ENCODE measurements at places on chromosomes 11 and 22. TPM values are rescaled to one million over a fixed set of nuclear protein-coding genes. Genes with fewer than 3 reads are reported as not detected.

KRTAP5-2 gene
- total RNA-seq, result not detected

NXPE4 gene
- not detected for total RNA-seq

APOA4 gene
- total RNA-seq, result not detected

DBX1 gene
- not detected for total RNA-seq

CCDC90B gene
- total RNA-seq, result 38.6 TPM

OR6T1 gene
- total RNA-seq, result not detected

NFAM1 gene
- total RNA-seq, result 5.3 TPM

MS4A13 gene
- total RNA-seq, result not detected

PGM2L1 gene
- 13.5 TPM for total RNA-seq

MPZL2 gene
- total RNA-seq, result 52.7 TPM

A4GALT gene
- total RNA-seq, result 72.3 TPM

TNNI2 gene
- total RNA-seq, result 2.2 TPM

OR10A2 gene
- total RNA-seq, result not detected

DNA sequence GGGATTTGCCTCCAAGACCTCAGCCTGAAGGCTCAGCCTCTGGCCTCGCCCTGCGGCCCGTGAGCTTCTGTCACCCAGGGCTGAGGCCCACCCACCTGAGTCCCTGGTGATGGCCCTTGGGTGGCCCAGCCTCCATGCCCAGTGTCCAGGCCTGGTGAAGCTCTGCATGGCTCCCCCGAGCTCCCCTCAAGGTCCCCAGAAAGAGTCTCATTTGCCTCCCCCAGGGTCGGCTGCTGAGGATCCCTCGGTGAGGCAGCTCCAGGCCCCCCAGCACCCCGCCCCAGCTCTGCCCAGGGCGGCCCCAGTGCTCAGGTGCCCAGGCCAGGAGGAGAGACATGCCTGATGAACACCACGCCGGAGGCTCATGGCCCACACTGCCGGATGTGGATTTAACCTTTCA, 2.1 kb upstream of the TH start:
- H3K4me3 ChIP-seq, result no peak overlapping the region
- no peak overlapping the region for H3K27ac ChIP-seq
- H3K27me3 ChIP-seq, result no peaks in the 10 kb centered on the region
- H3K4me1 ChIP-seq, result no peaks in the 10 kb centered on the region
- H3K36me3 ChIP-seq, result no peaks in the 10 kb centered on the region

GRCh38 chr11:72863091-72863490, 48.9 kb downstream of the ATG16L2 start:
- DNase-seq, result no peak
- H3K27me3 ChIP-seq, result no peaks in the 10 kb centered on the region
- no peaks in the 10 kb centered on the region for H3K4me1 ChIP-seq
- H3K36me3 ChIP-seq, result no peaks in the 10 kb centered on the region
- no peak overlapping the region for H3K4me3 ChIP-seq

GRCh38 chr22:29205252-29205593, 473 bp upstream of the EMID1 start:
- H3K27ac ChIP-seq, result no peak overlapping the region
- H3K27me3 ChIP-seq, result no peaks in the 10 kb centered on the region
- DNase-seq, result no peak

DNA sequence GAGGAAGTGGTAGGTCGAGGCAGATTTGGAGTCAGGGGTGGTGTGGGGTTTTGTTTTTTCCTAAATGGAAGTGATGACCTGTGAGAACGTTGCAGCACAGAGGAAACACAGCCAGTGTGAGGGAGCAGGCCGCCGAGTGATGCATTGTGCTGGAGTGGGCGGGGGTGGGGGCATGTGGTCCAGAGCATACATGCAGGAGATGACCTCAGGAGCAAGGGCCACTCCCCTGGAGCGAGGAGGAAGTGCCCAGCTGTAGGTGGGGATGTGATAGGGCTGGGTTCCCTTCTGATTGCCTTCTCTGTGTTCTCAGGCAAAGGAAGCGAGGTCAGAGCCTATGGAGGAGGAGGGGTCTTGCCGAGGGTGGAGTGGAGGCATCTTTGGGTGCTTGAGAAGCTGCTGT, 81.4 kb downstream of the PPP6R3 start:
- H3K4me3 ChIP-seq, result no peak overlapping the region
- no peak for DNase-seq
- H3K27ac ChIP-seq, result no peak overlapping the region
- no peaks in the 10 kb centered on the region for H3K27me3 ChIP-seq
- no peaks in the 10 kb centered on the region for H3K4me1 ChIP-seq
- H3K36me3 ChIP-seq, result no peaks in the 10 kb centered on the region

GRCh38 chr11:11992257-11993212, 15.9 kb downstream of the DKK3 start:
- H3K36me3 ChIP-seq, result peaks cover 2% of the 10 kb centered on the region
- no peak for DNase-seq
- no peak overlapping the region for H3K27ac ChIP-seq
- H3K27me3 ChIP-seq, result no peaks in the 10 kb centered on the region

GRCh38 chr22:44916281-44917231, 93.2 kb downstream of the PHF21B start:
- no peaks in the 10 kb centered on the region for H3K4me1 ChIP-seq
- no peak for DNase-seq
- no peaks in the 10 kb centered on the region for H3K27me3 ChIP-seq
- H3K27ac ChIP-seq, result no peak overlapping the region
- no peak overlapping the region for H3K4me3 ChIP-seq

- H3K4me1 ChIP-seq, result no peaks in the 10 kb centered on the region
- peak; percentile 23 for DNase-seq
- H3K4me3 ChIP-seq, result no peak overlapping the region
- no peak overlapping the region for H3K27ac ChIP-seq
- H3K27me3 ChIP-seq, result no peaks in the 10 kb centered on the region
Measured at GRCh38 chr11:119350302-119350701, 3.8 kb upstream of the MFRP start.

GRCh38 chr11:23509023-23509422, 648.7 kb upstream of the CCDC179 start:
- no peaks in the 10 kb centered on the region for H3K4me1 ChIP-seq
- no peaks in the 10 kb centered on the region for H3K36me3 ChIP-seq
- H3K27ac ChIP-seq, result no peak overlapping the region
- no peaks in the 10 kb centered on the region for H3K27me3 ChIP-seq
- no peak overlapping the region for H3K4me3 ChIP-seq

- H3K4me3 ChIP-seq, result no peak overlapping the region
- DNase-seq, result no peak
- H3K27me3 ChIP-seq, result no peaks in the 10 kb centered on the region
Measured at GRCh38 chr22:18091478-18091877, 13.7 kb downstream of the PEX26 start.

- H3K4me3 ChIP-seq, result no peak overlapping the region
- no peak overlapping the region for H3K27ac ChIP-seq
- H3K27me3 ChIP-seq, result no peaks in the 10 kb centered on the region
- no peak for DNase-seq
Measured at GRCh38 chr11:103436131-103436770, 327.0 kb downstream of the DYNC2H1 start.

GRCh38 chr11:102564110-102564509, 33.6 kb upstream of the MMP7 start:
- H3K4me1 ChIP-seq, result no peaks in the 10 kb centered on the region
- no peaks in the 10 kb centered on the region for H3K36me3 ChIP-seq
- H3K27ac ChIP-seq, result no peak overlapping the region
- no peaks in the 10 kb centered on the region for H3K27me3 ChIP-seq
- DNase-seq, result no peak

DNA sequence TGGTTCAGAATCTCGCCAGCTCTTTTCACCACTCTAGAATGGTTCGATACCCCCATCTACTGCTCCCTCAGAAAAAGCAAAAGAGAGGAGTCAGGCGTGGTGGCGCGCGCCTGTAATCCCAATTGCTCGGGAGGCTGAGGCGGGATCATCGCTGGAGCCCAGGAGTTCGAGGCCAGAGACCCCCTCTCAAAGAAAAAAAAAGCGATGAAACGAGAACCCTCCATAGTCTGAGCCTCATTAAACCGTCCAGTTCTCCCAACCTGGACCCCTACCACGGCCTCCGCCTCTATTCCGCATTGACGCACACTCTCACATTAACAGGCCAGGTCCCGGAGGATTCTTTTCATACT, 439 bp downstream of the SPA17 start:
- H3K27me3 ChIP-seq, result no peaks in the 10 kb centered on the region
- peak overlapping the region; percentile 65 for H3K4me3 ChIP-seq
- peak overlapping the region; percentile 84 for H3K27ac ChIP-seq
- no peaks in the 10 kb centered on the region for H3K4me1 ChIP-seq
- H3K36me3 ChIP-seq, result no peaks in the 10 kb centered on the region
- DNase-seq, result no peak

GRCh38 chr22:30424534-30425326, 838 bp upstream of the MTFP1 start:
- no peak for DNase-seq
- H3K27ac ChIP-seq, result no peak overlapping the region
- H3K4me3 ChIP-seq, result peak overlapping the region; percentile 19
- no peaks in the 10 kb centered on the region for H3K4me1 ChIP-seq
- no peaks in the 10 kb centered on the region for H3K36me3 ChIP-seq

GRCh38 chr11:70033711-70034070, 44.4 kb upstream of the ANO1 start:
- H3K36me3 ChIP-seq, result peaks cover 2% of the 10 kb centered on the region
- H3K4me3 ChIP-seq, result no peak overlapping the region
- DNase-seq, result no peak
- no peak overlapping the region for H3K27ac ChIP-seq
- H3K27me3 ChIP-seq, result no peaks in the 10 kb centered on the region
- H3K4me1 ChIP-seq, result no peaks in the 10 kb centered on the region

- no peaks in the 10 kb centered on the region for H3K27me3 ChIP-seq
- no peak overlapping the region for H3K4me3 ChIP-seq
- no peaks in the 10 kb centered on the region for H3K4me1 ChIP-seq
- H3K27ac ChIP-seq, result no peak overlapping the region
- H3K36me3 ChIP-seq, result no peaks in the 10 kb centered on the region
Measured at GRCh38 chr11:57239348-57239747, 2.3 kb upstream of the APLNR start.

- H3K27me3 ChIP-seq, result no peaks in the 10 kb centered on the region
- no peak for DNase-seq
- H3K36me3 ChIP-seq, result no peaks in the 10 kb centered on the region
- no peak overlapping the region for H3K27ac ChIP-seq
Measured at GRCh38 chr22:43364169-43364435, 20.9 kb upstream of the SCUBE1 start.

- peaks cover 5% of the 10 kb centered on the region for H3K36me3 ChIP-seq
Measured at GRCh38 chr11:61785837-61786402, 6.5 kb downstream of the TMEM258 start.
